ENCODE measurements at places on chromosomes 1 and 21.
A peak's percentile ranks its signal among the peaks of the same experiment; 100 is the strongest.

- no peak for DNase-seq
Observed at GRCh38 chr1:75625795-75626194, 14.9 kb upstream of the SLC44A5 start.

- DNase-seq: no peak
Observed at GRCh38 chr1:108704496-108704895, 8.2 kb upstream of the FNDC7 start.

- no peak for DNase-seq
Observed at GRCh38 chr1:19619697-19620384, 24.3 kb upstream of the NBL1 start.

DNA sequence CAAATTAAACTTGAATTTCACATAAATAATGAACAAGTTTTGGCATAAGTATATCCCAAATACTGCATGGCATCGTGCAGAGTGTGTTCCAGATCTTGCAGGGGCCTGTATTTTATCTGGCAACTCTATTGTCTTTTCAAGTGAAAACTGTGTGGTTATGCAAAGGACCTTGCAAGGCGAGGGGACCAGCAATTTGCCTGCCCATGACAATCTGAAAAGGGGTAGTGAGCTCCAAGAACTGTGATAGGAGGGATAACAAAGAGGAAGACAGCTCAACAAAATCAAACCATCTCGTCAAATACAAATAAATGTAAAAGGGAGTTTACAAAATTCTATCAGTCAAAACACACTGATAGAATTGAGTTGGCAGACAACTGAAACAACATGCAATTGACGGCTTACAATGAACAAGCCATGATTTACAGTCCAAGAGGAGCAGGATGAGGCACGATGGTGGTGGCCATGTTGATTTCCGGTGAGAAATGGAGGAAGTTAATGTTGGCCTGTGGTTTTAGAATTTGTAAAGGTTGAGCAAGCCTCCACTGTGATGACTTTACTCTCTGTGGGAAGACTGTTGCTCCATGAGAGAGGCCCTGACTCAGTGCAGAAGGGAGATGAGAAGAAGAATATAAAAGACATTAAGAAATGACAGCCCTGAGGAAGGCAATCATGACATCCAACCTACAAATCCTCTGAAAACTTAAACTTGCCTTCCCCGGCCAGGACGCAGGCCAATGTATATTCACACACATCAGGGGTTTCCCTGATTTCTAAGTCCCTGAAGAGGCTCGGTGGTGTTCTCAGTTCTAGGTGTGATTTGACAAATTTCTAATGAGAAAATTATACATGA lies 132.2 kb downstream of the ADSS2 start:
- peak; percentile 94 for DNase-seq

- DNase-seq: no peak
Observed at GRCh38 chr1:91608876-91609275, 108.2 kb downstream of the CDC7 start.

DNA sequence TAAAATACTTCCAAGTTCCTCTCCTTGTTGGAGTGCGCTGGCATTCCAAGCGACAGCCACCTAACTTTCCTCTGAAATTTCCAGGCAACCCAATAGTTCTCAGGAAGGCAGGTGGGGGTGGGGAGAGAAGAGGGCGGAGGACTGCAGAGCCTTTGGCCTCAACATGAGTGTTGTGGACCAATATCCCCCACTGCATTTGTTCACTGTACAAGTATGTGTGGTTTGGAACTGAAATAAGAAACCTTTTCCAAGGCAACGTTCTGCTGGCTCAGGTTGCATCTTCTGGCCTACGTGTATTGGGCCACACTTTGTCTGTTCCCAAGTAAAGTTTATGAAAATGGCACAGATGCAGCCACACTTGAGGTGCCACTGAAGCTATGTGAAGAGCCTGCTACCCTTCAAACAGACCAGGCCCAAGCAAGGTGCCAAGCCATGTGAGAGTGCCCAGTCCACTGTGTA lies 153.4 kb downstream of the DHRS3 start:
- DNase-seq: no peak

DNA sequence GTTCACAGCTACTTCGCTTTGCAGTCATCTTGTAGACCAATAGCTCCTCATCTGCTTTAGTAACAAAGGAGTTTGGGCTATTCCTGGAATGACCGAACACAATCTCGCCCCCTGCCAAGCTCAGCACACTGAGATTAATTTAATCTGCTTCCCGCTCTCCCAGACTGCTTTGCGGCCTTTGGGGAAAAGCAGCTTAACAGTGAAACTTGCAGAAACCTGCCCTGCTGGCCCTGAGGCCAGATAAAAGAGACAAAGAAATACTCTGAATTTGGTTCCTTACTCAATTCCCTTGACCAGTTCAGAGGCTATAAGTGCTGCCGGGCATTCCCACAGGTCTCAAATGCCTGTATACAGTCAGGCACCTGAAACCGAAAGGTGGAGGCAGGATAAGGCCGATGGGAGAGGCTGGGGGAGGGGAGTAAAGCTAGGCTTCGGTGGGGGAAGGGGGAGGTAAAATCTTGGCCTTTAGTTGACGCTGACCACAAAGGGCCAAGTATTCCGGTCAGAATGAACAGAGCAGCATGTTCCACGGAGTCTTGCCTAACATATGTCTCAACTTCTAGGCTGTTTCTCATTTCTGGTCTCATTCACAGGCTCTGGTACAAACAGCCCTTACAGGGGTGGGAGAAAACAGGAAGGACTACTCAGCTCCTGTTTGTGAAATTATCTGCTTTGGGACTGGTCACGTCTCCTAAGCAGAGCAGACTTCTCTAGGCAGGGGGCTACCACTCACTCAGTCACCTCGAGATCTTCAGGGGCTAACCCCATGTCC lies 17.7 kb upstream of the A3GALT2 start:
- DNase-seq: peak; percentile 92

DNA sequence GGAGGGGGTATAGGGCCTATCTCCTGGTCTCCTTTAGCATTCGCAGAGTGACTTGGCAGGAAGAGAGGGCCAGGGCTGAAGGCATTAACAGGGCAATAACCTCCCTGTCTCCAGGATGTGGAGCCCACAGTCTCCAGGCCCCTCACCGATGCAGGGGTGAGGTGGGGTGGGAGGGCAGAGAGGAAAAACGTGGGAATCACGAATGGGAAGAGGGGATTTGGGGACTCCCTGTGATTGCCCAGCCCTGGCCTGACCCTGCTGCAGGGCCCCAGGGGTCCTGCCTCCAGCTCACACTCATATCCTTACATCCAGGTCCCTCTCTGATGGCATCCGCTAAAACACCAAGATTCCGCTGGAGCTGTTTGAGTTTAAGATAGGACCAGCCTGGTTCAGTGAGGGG lies 14.6 kb downstream of the TFAP2E start:
- no peak for DNase-seq

GRCh38 chr1:221276896-221277409 lies 397.7 kb downstream of the HLX start:
- DNase-seq: no peak

GRCh38 chr1:116325922-116326321 lies 47.1 kb upstream of the ATP1A1 start:
- DNase-seq: no peak

GRCh38 chr1:86704972-86705664 lies 742 bp downstream of the SH3GLB1 start:
- DNase-seq: peak; percentile 70

DNA sequence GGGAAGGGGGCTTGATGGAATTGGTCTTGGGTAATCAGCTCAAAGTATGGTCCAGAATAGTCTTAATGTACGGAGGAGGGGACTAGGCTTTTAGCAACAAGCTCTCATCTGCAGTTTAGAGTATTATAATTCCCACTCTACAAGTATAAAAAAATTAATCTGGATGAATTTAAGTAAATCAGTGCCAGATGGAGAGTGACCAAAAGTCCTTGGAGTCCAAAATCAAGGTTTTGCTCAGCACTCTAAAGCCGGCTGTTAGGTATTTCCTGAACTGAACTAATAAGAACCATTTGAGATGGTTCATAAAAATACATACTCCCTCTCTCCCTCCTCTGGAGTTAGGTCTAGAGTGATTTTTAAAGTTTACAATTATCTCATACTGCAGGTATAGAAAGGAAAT lies 23.7 kb downstream of the GLUL start:
- DNase-seq: no peak

- DNase-seq: no peak
Observed at GRCh38 chr1:64357422-64357821, 112.5 kb upstream of the CACHD1 start.

DNA sequence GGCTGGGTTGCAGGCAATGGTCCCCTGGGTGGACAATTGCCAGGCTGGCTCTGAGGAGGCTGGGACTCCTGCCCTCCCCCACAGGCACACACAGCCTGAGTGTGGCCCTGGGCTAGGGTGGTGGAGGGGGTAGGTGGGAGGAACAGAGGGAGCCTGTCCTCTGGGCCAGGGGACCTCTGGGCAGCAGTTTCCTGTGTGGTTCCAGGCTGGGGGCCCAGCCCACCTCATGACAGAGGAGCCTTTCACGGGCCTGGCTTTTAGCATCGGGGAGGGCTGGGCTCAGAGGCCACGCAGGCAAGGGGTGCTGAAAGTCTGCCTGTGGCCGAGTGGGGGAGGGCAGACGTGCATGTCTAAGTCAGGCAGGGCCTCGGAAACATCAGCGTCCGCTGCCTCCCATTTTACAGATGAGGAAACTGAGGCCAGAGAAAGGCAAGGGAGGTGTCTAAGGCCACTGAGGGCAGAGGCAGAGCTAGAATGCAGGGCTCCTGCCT lies 7.0 kb downstream of the EXTL1 start:
- DNase-seq: no peak

Data from inflammatory macrophage (primary cell).